CD4-positive, alpha-beta T cell treated with Interleukin-21 for 1 hour (primary cell): ENCODE measurements at places on chromosomes 7 and 10.

- DNase-seq, result peak; percentile 73
These were observed 178.2 kb upstream of the ITGB1 start for GRCh38 chr10:33136271-33136670.

DNA sequence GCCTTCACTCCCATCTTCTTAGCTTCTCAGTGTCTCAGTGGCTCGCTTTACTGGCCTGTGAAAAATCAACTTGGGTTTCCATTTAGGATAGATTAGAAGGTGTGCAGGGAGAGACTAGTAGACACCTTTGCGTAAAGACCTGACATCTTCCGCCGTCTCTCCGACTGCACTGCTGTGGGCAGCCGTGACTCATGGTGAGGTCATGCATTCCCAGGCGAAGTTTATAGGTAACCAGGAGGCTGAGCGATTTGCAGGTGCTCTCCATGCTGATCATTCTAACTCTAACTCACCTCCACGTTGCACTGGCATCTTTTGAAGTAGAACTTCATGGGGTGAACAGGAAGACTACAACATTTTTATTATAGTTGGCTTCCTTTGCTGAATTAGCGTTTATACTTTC is 68.0 kb upstream of the ZNF438 start:
- no peak for DNase-seq

GRCh38 chr7:132571970-132572369 is 4.3 kb downstream of the PLXNA4 start:
- DNase-seq, result no peak

- no peak for DNase-seq
These were observed 38.2 kb downstream of the CALML5 start for GRCh38 chr10:5461203-5461588.

- no peak for DNase-seq
These were observed 26.9 kb upstream of the EPHB6 start for GRCh38 chr7:142827951-142828500.

DNA sequence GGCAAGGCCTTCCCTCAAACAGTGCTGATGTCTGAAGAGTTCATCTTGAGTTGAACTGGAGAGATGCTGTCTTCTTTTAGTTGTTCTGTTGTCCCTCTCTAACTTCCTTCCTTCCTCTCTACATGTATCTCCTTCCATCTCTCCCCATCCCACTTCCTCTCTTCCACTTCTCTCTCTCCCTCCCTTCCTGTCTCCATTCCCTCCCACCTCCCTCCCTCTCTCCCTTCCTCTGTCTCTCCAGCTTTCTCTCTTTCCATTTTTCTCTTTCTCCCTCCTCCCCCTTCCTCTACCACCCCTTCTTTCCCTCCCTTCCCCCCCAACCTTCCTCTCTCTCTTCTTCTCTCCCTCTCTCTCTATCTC is 40.7 kb upstream of the TNS3 start:
- DNase-seq, result no peak

DNA sequence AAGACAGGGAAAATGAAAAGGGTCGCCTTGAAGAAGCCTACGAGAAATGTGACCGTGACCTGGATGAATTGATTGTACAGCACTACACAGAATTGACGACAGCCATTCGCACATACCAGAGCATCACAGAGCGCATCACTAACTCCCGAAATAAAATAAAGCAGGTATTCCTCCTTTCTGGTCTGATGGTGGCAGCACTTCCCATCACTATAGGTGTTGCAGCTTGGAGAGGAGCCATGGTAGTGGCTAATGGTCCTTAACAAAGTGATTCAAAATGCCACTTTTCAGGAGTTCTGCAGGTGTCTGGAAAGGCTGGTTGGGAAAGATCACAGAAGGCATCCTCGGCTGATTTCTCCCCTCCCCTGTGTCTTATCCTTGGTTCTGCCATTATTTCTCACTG is 22.1 kb downstream of the EXOC4 start:
- DNase-seq, result no peak

DNA sequence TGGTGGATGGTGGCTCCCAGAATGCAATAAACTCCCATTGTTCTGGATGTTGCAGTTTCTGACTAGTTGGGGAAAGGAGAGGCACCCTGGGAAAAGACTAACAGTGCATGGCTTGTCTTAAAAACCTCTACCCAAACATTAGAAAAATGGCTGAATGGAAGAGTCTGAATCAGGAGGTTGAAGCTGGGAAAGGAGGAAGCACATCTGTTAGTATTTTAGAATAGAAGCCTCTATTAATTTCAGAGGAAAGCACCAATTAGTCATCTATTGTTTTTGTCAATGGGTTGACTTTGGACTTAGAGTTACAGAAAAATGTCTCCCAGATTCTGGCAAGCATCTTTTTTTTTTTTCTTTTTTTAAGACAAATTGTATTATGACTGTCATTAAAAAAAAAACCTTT is 56.1 kb upstream of the ELMO1 start:
- no peak for DNase-seq

DNA sequence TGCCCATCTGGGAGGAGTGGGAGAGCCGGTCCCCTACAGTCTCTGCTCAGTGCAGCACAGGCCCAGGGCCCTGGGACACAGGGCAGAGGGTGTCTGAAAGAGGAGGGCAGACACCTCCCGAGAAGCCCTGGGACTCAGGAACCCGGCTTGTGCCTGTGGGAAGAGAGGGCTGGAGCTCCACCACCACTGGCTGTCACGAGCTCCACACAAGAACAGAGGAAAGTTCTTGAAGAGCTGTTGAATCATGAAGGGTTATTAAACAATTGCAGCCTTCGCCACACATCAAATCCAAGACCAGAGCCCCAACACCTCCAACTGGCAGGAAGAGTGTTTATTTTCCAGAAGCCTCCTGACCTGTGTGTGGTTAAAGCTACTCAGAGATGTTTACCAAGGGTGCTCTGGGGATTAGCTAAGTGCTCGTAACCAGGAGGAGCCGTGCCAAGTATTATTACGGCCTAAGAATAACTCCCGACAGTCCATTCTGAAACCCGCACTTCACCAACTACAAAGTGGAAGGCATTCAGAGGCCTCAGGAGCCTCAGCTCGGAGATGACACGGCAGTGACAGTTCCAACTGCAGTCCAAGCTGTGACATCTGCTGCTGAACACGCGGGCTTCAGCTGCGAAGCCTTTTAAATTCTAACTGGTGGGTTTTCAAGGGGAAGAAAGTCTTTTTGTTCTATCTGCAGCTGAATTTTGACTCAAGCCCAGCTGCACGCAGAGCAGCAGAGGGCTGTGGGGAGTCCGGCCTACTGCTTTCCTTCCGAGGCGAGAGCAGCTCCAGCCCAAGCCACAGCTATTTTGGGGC is 75.1 kb downstream of the MAD1L1 start:
- DNase-seq, result no peak

GRCh38 chr7:55575733-55576132 is 3.4 kb upstream of the VOPP1 start:
- no peak for DNase-seq

GRCh38 chr10:26251925-26252324 is 35.4 kb downstream of the GAD2 start:
- no peak for DNase-seq

GRCh38 chr10:8233049-8233448 is 178.6 kb downstream of the GATA3 start:
- no peak for DNase-seq

- DNase-seq, result no peak
These were observed 73.0 kb downstream of the ANLN start for GRCh38 chr7:36462551-36463137.

- no peak for DNase-seq
These were observed 4.2 kb upstream of the IGFBP1 start for GRCh38 chr7:45884136-45884535.

DNA sequence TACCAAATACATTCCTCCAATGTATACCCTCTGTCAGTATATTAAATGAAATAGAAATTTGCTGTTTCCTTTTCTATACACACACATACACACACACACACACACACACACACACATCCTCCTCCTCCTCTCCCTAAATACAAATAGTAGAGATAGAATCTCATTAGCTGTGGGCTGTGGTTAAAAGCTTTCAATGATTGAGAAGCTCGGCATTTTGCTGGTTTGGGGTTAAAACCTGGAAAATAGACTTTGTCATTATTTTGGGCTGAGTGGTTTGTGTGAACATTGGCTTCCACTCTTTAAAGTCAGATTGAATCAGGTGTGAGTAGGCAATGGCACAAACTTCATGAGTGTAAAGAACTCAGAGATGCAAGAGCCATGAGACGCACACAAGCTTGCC is 596.0 kb downstream of the XPNPEP1 start:
- no peak for DNase-seq

DNA sequence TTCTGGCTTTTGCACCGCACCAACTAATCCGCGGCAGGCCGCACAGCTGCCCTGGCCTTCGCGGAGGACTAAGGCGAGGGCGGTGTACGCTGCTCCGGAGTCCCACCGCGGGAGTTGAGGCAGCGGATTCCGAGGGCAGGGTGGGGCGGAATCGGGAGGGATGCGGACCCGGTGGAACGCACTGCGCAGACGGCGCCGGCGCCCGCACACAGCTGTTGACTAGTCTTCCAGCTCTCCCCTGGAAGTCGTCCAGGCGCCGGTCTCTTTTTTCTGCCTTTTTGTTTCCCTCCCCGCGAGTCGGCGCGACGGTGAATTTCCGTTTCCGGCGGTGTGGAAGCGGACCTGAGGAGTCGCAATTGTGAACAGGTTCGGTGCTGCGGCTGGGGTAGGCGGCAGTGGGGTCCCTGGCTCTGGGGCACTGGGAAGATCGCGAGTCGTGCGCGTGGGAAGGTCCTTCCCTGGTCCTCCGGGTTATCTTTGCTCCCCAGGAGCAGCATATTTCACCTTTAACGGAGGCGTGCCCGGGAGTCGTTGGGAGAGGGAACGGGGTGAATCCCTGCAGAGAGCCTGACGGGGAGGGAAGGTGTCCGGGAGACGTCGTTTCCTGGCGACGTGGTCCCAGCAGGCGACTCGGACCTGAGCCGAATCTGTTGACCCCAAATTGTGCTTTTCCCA is at the start of gene ASAH2B:
TSS of gene ASAH2B (plus strand) at position 319 of the 675 bp plus-strand sequence. CDS start 5,195 bp downstream, outside the sequence.
- DNase-seq, result peak; percentile 75

- DNase-seq, result no peak
These were observed 16.0 kb downstream of the AFAP1L2 start for GRCh38 chr10:114388275-114388674.

GRCh38 chr10:15877836-15878576 is 17.7 kb upstream of the MINDY3 start:
- DNase-seq, result no peak

GRCh38 chr10:35336084-35336831 is at the start of gene CCNY:
Gene CCNY (plus strand): TSS chr10:35336509. CDS start chr10:35337054, 545 bp downstream.
- peak; percentile 75 for DNase-seq

DNA sequence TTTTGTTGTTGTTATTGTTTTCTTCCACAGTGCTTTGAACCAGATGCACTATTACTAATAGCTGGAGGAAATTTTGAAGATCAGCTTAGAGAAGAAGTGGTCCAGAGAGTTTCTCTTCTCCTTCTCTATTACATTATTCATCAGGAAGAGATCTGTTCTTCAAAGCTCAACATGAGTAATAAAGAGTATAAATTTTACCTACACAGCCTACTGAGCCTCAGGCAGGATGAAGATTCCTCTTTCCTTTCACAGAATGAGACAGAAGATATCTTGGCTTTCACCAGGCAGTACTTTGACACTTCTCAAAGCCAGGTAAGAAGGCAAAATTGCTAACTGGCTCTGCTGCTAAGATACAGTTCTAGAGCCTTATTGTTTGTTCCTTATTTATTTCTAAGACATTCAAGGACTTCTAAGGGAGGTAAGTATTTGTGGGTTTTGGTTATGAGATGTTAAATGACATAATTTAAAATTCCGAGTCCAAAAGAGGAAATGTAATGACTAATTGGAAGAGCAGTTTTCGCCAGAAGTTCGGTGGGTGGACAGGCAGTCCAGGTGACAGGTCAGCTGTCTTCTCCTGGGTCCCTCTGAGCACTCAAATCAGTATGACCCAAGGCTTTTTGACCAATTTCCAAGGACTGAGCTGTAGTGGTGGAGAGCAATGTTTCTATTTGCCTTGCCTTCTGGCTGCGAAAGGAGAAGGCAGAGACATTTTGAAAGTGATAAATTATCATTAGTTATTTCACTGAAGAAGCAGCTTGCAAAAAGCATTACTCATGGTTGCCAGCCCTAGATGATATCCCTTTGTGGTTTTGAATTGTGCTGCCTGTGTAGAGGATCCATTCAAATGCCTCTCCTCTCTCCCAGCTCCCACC is 10.1 kb downstream of the SLC39A12 start:
- no peak for DNase-seq
